ENCODE measurements at places on chromosomes 5 and 9.

DNA sequence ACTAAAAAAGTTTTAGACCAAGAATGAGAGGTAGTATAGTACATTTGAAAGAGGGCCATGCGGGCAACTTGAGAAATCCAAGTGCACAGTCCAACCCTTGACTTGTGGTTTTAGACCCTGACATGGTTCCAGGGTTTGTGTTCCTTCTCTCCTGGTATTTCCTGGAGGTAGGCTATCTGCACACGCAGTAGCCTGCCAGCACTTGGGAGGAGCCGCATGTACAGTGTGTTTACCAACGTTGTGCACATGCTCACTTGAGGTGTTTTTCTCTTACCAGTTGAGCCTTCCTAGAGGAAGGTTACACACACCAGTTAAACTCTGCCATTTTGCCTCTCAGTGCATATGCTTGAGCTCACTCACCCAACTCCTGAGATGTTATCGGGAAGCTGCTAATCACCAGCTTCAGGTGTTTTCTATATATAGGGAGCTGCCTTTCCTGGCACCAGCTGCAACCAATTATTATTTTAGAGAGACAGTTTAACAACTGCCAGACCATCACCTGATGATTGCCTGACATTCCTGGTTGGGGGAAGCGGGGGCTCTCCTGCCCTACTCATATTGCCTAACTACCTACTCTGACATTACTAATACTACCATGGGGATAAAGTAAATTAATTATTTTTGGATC is 593.4 kb upstream of the TUSC1 start:
- DNase-seq: no peak

- no peak for DNase-seq
Observed at GRCh38 chr5:55308254-55308836, 556 bp downstream of the MTREX start.

DNA sequence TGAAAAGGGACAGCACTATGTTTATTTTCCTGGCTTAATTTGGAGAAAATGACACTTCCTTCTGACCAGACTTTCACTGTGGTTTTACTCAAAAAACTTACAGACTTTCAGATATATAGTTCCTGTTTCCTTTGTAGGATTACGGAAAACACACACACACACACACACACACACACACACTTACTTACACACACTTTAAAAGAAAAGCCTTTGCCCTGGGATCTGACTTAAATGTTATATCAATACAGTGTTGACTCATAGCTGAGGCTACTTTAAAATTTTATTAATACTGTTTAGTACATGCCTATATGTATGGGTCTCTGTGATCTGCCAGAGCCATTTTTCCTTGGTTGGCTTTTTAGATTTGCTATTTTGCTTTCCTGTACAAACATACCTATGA is 758.3 kb downstream of the DNAH5 start:
- DNase-seq: no peak

- no peak for DNase-seq
Observed at GRCh38 chr5:96930058-96930457, 5.8 kb upstream of the LNPEP start.

DNA sequence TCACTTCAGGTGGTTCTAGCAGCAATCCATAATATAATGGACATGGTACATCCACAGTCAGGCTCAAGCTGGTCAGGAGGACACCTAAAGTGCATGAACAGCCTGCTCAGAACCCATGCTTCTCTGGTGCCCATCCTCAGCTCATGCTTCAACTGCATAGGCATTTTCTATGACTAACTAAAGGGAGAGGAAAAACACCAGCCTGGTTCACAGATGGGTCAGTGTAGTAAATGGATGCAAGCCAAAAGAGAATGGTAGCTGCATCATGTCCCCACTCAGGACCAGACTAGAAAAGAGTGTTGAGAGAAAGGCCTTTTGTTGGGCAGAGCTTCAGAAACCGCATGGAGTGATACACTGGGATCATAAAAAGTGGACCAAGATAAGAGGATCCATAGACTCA is 556.6 kb downstream of the TLE1 start:
- no peak for DNase-seq

GRCh38 chr9:133607976-133608375 is 1.2 kb downstream of the FAM163B start:
- DNase-seq: no peak

DNA sequence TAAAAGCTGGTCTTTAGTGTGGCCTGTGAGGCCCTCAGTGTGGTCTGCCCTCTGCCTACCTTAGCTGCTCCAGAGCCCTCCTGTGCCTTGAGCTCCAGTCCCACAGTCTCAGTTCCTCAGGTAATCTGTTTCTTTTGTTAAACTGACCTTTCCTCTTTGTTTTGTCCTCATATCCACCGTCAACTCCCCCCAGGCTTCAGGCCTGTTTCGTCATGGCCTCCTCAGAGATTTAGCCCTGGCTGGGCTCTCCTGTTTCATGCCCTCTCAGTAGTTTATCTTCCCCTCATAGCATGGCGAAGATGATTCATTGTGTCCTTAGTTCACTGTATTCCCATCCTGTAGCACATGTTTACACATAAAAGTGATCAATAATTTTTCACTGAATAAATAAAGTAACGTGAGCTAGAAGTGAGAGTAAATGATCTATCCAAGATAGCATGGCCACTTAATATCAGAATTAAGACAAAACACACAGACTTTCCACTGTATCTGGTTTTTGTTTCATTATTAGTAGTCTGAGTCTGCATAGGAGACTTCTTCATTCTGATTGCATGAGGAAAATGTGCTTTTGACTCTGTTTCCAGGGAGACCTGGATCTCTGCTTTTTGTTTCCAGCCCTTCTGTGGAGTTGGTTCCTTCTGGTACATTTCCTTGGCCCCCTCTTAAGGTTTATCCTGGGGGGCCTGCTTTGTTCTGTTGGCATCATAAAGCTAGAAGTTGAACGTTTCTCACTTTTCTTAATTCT is 70.5 kb downstream of the SNX24 start:
- DNase-seq: no peak

DNA sequence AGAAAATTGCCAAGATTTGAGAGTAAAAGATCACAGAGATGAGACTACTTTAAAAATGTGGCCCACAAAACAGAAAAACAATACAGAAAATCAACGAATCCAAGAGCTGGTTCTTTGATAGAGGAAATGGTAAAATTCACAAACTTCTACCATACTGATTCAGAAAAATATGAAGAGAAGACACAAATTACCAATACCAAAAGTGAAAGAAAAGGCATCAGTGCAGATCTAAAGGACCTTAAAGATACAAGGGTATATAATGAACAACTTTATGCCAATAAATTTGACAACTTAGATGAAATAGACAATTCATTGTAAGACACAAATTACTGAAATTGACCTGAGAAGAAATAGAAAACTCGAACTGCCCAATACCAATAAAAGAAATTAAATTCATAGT is 24.4 kb upstream of the SLC1A1 start:
- no peak for DNase-seq

- no peak for DNase-seq
Observed at GRCh38 chr5:171315925-171316257, 6.8 kb downstream of the TLX3 start.

GRCh38 chr9:121813519-121814210 is 162.2 kb downstream of the DAB2IP start:
- no peak for DNase-seq

DNA sequence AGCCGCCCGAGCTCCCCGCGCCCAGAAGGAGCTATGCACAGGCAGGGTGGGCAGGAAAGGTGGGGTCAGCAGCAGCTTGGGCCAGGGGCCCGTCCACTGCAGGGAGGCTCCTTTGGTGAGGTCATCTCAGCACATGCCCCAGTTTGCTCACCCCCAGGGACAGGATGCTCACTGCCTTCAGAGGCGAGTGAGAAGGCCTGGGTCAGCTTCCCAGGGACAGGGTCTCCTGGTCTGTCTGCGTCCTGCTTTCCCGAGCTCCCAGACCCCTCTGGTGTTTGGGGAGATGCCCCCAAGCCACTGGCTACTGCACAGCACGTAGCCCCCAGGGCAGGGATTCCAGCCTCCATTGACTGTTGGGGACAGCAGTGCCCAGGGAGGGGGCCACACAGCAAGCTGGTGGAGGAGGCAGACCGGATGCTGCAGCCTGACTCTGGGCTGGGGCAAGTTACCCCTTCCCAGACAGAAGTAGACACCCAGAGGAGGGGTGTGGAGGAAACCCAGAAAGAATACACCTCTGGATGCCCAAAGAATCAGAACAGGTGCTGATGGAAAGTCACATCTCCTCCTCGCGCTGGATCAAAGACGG is 581 bp upstream of the SARDH start:
- DNase-seq: no peak

- no peak for DNase-seq
Observed at GRCh38 chr5:151038412-151038745, 18.0 kb downstream of the GPX3 start.

- no peak for DNase-seq
Observed at GRCh38 chr5:4128994-4129393, 533.4 kb downstream of the IRX1 start.

GRCh38 chr5:107154593-107154992 is 516.1 kb downstream of the EFNA5 start:
- no peak for DNase-seq

- no peak for DNase-seq
Observed at GRCh38 chr9:69104830-69105527, 69.1 kb upstream of the TJP2 start.

DNA sequence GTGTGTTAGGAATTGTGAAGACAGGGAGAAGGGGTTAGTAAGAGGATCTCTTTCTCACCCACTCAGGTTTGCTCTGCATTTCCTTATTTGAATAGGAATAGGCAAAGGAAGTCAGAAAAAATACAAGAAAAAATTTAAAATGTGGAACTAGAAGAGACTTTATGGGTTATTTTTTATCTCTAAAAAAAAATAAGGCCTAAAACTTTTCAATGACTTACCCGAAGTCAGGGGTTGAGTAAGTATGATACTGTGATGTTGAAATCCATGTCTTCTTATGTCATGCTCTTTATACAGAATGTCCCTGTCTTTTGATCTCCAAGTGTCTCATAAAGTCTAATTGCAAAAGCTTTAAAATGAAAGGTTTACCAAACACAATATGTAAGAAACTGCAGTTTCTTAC is 148.3 kb upstream of the PIK3R1 start:
- DNase-seq: no peak

- DNase-seq: no peak
Observed at GRCh38 chr9:4984171-4984620, 876 bp upstream of the JAK2 start.

DNA sequence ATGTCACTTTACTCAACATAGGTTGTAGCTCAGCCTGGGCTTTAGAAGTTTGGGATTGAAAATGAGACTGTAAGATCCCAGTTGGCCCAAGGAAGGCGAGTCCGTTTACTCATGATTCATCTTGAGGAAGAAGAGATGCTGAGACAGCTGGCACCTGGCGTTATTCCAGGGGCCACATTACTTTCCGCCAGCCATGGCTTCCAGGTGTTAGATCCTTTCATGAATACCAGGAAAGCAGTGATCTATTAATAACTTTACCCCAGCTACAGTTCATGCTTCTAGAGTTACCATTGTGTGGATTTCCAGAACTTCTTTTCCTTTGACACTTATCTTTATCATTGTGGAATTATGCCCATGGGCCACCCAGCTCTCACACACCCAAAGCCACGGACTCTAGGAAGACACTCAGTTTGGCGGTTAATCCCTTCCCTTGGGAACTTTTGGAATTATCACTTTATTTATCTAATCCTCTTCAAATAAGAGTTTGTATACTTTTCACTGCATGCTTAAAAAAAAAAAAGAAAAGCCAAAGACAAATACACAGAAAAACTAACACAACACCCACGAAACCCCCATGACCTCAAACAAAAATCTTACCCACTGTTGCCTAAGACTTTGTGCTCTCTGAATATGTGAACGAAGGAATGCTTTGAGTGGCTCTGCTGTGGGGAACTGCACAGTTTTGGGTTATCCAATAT is 26.9 kb downstream of the RAI14 start:
- no peak for DNase-seq
